ENCODE measurements at places on chromosomes 3 and 15.

DNA sequence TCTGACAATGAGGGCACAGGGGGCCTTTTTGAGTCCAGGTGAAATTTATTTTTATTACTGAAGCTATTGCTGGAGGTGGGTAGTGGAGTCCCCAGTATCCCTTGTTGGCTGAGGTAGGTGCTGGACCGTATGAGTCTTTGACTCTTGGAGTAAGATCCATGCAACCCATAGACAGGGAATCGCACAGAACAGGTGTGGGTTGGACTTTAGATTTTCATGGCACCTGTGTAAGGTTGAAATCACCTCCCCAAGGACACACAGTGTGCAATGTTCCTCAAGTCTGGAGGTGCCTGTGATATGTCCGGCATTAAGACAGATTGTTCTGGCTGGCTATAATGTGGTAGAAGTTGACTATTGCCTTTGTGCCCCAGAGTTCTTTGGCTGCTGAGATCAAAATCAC is 23.5 kb downstream of the MKRN3 start:
- no peak for DNase-seq

- no peak for DNase-seq
Measured at GRCh38 chr3:141649871-141650270, 88.2 kb upstream of the RNF7 start.

GRCh38 chr15:73273181-73274002 is 95.4 kb downstream of the HCN4 start:
- peak; percentile 7 for DNase-seq

DNA sequence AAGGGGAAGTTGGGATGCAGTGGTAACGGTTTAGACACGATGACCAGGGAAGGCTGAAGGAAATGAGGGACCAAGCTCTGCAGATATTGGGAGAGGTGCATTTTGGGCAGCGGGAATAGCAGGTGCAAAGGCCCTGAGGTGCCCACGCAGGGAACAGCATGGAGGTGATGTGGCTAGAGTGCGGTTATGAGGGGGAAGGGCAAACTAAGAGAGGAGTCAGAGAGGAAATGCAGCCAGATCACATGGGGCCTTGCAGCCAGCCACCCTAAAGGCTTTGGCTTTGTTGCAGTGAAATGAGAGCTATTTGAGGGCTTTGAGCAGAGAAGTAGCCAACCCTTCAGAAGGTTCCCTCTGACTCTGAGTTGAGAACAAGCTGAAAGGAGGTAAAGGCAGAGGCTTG is 2.6 kb downstream of the SPATA12 start:
- no peak for DNase-seq

- no peak for DNase-seq
Measured at GRCh38 chr3:55891106-55891505, 404.0 kb upstream of the WNT5A start.

DNA sequence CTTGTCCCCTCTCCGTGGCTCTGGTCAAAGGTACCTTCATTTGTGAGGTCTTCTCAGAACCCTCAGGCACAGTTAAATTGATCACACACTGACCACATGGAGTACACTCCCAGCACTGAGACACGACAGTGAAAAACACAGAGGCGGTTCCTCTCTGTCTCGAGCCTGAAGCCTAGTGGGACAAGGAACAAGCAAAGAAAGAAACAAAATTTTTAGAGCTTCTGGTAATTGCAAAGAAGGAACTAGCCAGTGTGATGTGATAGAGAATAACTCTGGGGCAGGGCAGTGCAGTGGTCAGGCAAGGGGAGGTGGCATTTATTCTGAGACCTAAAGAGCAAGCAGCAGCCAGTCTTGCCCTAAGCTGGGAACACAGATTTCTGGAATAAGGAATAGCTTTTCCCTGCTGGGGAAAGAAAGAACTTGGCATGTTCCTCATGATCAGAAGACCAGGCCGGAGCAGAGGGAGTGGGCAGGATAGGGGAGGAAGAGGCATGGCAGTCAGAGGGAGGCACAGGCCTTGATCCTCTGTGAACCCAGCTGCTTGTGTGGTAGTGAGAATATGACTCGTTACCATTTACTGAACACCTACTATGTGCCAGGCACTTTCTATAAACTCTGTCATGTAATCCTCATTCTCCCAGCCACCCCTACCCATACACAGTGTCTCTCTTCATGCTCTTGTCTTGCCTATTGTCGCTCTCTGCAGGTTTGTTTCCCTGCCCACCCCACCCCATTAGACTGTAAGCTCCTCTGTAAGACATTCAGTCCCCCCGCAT is 262.3 kb upstream of the HES1 start:
- no peak for DNase-seq

GRCh38 chr3:43505351-43505750 is 116.5 kb downstream of the ANO10 start:
- no peak for DNase-seq

DNA sequence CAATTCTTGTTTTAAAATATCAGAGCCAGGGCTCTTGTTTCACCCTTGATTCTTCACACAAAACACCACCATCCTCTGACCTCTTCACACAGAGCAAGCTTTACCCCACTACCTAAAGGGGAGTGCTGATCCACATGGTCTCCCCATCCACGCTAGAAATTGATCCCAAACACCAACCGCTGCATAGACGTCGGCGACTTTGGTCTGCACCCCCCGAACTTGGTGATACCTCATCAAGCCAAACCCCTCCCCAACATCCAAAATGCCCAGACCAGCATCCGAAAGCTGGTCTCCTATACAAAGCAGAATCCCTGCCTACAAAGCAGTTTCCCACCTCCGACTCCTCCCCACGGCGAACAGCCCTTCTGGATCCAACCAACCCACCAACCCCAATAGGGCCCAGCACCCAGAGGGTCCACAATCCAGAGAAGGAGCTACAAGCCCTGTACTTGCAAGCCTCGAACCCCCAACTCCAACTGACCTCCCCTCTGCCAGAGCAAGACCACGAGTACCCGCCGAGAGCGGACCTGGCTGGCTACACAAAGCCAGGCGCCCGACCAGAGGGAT is 25.8 kb upstream of the MTHFS start:
- DNase-seq: no peak

GRCh38 chr3:103794656-103795055 is 1359.8 kb downstream of the ZPLD1 start:
- no peak for DNase-seq

GRCh38 chr3:38108649-38109579 is 28.0 kb downstream of the ACAA1 start:
- DNase-seq: no peak

- DNase-seq: no peak
Measured at GRCh38 chr3:60304112-60304511, 947.1 kb downstream of the FHIT start.

GRCh38 chr3:106880206-106880605 is 497.0 kb upstream of the CCDC54 start:
- no peak for DNase-seq

DNA sequence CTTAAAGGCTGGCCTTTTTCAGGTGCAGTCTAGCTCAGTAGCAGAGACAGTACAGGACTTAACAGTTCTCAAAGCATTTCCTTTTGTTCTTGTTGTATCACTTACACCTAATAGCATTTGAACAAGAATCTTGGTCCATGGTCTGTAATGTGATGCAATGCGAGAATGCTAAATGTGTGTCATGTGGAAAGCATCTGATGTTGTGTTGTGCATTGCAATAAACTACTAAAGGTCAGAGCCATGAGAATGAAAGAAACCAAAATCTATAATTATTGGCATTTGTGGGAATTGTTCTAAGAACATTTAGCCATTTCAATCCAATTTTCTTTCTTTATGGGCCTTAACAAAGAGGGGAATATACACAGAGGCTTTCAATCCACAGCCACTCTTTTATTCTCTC is 324.5 kb upstream of the ROBO2 start:
- DNase-seq: no peak

- DNase-seq: no peak
Measured at GRCh38 chr3:20190991-20191390, 5.0 kb upstream of the SGO1 start.

- no peak for DNase-seq
Measured at GRCh38 chr15:75554717-75555116, 24.4 kb downstream of the PTPN9 start.

- DNase-seq: no peak
Measured at GRCh38 chr3:194871143-194871863, 185.6 kb downstream of the FAM43A start.

- DNase-seq: no peak
Measured at GRCh38 chr3:160265088-160265487, 39.9 kb downstream of the C3orf80 start.

DNA sequence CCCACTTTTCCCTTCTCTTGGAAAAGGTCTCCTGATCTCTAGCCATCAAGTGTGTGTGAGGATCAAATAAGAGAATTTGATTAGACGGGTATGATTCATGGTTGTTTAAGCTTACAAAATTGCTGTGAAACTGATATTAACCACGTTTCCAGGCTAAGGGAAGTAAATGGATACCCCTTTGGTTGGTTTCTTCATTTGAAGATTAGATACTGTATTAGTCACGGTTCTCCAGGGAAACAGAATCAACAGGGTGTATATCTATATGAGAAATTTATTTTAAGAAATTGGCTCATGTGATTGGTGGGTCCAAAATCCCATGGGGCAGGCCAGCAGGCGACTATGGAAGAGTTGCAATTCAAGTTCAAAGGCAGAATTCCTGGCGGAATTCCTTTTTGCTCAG is 112.7 kb upstream of the SELENOK start:
- no peak for DNase-seq

GRCh38 chr3:168620854-168621253 is 525.1 kb upstream of the GOLIM4 start:
- no peak for DNase-seq

DNA sequence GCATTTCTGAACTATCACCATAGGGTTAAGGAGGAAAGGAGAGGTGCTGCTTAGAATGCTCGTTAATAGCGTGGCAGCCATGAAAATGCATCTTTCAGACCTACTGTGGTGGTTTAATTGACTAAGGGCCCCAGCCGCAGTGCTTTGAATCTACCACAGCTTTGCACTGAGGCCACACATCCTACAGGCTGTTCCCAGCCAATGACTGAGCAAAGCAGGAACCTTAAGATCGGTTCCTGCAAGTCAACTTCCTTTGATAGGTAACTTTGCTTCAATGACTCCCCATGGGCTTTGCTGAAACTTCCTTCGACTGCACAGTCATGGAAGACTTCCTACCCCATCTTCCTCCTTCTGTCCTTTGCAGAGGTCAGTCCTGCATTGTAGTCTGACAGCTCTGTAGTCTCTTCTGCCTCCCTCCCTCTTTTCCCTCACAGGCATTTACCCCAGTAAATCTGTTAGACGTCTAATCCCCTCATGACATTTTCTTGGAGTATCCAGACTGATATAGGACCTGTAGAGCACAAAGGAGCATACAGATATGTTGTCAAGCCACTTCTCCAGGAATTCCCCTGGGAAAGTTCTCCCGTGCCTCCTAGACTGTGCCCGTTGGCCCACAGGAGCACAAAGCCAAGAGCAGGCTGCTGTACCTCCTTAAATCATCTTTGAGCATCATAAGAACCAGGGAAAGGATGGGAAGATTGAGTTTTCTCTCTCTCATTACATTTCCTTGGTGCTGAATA is 2.6 kb upstream of the BCL2A1 start:
- no peak for DNase-seq

- DNase-seq: no peak
Measured at GRCh38 chr3:178297199-178297598, 239.0 kb upstream of the KCNMB2 start.

DNA sequence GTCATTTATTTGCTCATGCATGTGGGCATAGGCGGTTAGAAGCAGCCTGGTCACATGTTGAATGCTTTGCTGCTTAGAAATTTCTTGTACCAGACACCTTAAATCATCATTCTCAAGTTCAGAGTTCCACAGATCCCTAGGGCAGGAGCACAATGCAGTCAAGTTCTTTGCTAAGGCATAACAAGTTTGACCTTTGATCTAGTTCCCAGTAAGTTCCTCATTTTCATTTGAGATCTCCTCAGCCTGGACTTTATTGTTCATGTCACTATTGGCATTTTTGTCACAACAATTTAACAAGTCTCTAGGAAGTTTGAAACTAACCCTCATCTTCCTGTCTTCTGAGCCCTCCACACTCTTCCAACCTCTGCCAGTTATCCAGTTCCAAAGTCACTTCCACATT is 22.8 kb downstream of the HGD start:
- DNase-seq: no peak

DNA sequence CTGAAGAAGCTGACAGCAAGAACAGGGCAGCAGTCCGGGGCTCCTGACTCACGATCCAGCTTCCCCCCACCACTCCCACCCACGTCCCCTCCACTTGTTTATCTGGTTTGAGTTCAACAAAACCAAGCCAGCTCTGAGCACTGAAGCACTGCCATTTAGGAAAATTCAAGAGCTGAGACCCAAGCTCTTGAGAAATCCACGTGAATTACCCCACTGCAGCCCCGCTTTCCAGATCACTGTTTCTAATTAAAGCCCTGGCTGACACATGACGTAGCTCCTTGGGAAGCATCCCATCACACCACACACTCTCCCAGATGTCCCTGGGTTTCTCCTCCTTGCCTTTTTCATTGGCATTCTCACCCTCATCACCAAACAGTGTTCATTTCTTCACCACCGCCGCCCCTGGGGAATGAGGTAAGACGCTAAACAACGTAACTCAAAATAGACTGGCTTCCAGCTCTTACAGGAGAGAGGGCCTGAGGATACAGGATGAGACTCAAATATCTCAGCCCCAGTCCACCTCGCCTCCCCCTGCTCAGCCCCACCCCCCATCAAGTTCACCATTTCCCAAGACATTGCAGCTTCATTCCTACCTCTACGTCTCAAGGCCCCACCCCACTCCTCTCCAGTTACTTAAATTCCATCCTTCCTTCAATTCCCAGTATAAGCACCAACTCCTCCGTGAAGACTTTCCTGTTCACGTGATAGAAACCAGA is 95.4 kb downstream of the SRGAP3 start:
- DNase-seq: no peak

- DNase-seq: no peak
Measured at GRCh38 chr3:4314688-4315087, 11.5 kb downstream of the SETMAR start.

DNA sequence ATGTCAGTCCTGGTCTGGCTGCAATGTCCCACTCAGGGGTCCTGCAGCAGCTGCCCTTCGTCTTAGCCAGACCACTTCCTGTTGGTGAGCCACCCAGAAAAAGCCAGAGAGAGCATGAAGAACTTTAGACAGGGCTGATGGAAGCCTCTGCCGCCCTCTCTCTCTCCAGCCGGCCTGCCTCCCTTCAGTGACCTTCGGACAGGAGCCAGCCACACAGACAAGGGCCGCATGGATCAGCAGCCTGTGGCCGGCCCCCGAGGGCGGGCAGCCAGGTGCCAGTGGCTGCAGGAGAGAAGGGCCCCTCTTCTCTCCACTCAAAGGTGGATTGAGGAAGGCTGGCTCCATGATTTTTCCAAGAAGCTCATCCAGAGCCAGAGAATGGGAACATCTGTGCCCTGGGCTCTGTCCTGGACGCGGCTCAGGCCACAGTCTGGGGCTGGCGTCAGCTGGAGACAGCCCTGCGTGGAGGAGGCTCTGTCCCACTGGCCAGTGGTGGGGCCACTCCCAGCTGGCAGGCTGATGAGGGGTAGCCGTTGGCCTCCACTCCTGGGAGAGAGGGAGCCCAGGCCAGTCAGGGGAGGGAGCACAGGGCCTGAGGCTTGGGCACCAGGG is 42.9 kb downstream of the ISG20 start:
- no peak for DNase-seq
